ENCODE measurements at places on chromosomes 2 and 18. TPM values are rescaled to one million over a fixed set of nuclear protein-coding genes. Genes with fewer than 3 reads are reported as not detected.
A peak's percentile ranks its signal among the peaks of the same experiment; 100 is the strongest.

GRCh38 chr18:5073026-5073944 is 123.8 kb downstream of the AKAIN1 start:
- DNase-seq: no peak

DNA sequence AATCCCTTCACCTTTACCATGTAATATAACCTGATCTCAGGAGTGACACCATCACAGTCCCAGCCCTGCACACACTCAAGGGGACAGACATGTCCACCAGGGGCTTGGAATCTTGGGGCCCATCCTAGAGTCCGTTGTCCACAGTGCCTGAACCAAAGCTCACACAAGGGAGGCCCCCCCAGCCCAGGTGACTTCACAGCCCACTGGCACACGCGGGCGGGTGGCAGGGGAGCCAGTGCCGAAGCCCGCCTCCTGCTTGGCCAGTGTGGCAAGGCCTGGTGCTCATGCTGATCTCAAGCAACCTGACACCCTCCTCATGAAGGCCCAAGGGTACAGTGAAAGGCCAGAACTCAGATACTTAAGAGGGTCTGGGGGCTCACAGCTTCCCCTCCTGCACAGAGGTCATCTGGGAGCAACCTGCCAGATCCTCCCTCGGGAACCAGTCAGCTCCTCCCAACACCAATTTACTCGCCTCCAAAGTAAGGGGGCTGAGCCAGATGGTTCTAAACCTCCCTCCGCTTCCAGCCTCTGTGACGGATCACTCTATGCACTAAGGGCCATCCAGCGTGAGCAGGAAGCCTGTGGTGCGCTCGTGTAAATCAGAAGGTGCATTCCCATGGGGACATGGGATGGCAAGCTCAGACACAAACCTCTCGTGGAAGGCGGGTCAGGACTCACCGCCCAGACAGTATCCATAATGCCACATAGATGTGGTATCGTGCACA is 3.2 kb upstream of the RAB17 start:
- no peak for DNase-seq

DNA sequence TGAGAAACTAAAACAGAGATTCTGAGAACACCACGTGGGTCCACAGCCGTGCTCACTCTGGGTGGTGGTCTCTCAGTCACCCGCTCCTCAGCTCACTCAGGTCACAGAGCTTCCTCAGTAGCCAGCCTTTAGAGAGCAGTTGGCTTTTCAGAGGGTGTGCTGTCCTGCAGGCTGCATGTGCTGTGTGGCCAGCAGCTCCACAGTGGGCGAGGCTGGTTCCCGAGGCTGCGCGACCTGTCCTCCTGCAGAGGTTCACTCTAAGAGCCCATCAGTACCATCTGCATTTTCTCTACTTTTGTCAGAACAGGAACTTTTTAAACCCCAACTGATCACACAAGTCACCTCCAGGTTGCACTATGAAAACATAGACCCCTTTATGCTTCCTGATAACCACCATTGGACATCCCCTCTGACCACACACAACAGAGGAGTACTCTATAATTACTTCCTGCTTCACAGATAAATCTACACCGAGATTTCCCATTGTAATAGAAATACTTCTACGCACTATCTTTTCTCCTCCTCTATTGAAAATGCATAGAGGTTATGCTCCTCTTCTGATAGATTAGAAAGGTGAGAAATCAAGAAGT is 93.1 kb downstream of the GYPC start:
- no peak for DNase-seq

- DNase-seq: no peak
Measured at GRCh38 chr2:235914756-235915155, 253.4 kb downstream of the GBX2 start.

Gene TAF1B
- total RNA-seq: 15.2 TPM

DNA sequence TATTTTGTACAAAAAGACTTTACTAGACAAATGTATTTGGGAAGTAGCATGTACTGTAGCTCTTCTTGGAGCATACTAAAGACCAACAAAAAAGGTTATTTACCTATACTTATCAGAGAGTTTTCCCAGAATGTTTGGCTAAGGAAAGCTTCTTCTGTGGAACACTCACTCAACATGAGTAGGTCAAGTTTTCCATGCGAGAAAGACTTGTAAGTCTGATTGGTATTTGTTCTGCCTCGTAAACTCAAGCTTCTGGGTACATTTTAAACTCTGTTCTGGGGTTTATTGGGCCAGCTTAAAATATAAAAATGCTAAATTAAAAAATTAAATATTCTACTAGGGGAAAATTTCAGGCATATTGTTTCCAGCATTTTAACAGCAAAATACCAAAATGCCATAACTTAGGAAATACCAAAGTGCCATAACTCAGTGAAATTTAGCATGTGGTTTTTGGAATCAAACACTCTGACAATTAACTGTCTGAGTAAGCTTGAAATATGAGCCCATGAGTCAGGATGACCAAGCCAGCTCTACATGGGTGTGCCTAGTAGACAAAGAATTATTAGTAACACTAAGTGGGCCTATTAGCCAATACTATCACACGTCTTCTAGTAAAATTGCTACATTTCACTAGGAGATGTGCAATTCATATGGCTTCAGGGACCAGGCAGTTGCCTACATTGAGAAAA is 47.3 kb upstream of the SERPINE2 start:
- peak; percentile 29 for DNase-seq

- peak; percentile 35 for DNase-seq
Measured at GRCh38 chr2:71545572-71546274, 92.4 kb downstream of the DYSF start.

Gene LINC00305
- not detected for total RNA-seq

DNA sequence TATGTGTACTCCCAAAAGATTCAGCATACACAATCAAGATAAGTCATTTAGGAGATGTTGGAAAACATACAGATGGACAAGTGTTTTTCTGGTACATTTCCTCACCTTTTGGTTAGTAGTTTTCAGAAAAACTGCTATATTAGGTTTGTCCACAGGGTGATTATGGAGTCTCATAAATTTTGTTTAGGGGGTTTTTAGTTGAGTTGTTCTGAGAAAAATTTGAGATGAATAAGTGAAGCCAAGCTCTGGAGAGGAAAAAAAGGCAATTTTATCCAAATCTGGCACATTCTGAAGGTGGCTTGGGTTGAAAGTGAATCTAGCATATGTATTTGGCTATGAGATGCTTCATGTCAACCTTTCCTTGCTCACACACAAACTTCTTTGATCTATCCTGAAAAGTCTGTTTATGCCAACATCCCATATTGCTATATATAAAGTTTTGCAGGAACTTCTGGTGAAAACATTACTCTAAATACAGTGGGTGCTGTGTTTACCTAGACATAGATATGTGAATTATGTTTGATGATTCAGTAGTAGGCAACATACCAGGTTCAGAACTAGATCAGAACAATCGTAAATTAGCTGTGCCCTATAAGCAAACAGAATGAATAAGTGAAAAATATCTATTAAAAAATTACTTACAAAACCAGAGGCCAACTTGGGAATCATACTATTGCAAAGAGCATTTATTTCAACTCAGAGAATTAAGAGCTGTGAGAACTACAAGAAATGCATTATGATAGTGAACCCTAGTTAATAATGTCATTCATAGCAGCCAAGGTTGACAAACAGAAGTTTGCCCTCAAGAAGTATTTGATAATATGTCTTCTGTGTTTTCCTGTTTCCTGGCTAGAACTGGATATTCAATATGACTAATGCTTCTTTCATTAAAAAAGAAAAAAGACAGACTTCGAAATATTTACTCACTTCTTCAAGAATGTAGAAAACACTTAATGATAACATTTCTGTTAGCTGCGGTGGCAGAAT is 552.0 kb downstream of the IRS1 start:
- no peak for DNase-seq

Measured in lower leg skin (tissue), 4 donors.